ENCODE measurements at places on chromosomes 7 and 10.

- DNase-seq, result no peak
Measured at GRCh38 chr7:98911916-98912315, 33.6 kb downstream of the TRRAP start.

DNA sequence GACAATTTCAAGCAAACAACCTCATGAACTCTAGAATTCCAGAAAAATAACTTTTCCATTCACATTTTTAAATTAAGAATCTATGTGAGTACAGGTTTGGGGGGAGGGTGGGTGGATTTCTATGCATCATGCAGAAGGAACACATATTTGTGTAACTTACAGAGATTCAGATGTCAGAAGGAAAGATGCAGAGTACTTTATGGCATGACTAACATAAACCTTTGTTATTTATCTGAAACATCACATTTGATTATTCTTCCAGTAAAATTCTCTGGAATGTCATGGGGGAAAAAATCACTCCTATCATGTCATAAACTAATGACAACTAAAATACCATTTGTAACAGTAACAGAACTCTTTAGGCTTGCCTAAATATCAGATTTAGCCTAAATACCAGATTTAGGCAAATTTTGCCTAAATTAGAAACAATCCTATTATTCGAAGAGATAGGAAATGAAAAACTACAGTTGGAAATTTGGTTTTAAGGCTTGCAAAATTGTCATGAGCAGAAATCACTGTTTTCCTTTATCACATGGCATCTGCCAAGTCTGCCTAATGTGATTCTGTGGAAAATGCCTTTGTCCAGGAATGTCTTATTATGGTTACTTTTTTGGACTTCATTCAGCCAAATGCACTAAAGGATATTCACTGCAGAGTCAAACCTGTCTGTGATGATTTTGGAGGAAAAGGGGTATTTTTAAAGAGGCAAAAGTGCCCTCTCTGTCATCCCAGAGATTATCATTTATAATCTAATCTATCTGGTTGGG lies 527.7 kb upstream of the CELF2 start:
- no peak for DNase-seq

DNA sequence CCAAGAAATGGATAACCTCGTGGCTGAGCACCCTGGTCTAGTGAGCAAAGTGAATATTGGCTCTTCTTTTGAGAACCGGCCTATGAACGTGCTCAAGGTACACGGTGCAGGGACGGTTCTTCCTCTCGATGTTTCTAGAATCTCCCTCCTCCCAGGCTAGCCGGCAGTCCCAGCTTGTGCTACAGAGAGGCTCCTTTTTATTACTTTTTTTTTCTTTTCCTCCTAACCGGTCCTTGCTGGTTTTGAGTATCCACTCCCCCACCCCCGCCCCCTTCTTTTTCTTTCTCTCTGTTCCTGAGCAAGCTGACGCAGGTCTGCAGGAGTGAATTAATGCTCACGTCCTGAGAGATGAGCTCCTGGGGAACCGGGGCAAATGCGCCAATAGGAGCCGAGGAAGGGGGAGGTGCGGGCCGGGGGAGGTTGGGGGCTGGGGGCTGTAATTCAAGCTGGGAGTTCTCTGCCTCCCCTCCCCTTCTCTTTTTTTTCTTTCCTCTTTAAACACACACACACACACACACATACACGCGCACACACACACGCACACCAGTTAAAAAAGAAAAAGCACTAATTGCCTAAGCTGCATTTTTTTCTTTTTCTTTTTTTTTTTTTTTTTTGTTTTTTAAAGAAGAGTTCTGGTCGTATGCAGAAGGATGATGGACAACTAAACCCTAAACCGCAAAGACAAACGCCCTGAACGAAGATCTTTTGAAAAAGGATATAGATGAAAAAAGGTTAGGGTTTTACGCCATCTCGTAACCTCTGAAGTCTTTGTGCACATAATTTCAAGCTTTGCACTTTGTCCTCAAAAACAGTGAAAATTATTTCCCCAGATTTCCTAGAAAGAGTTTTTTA lies 6.6 kb downstream of the CPA2 start:
- peak; percentile 95 for DNase-seq

DNA sequence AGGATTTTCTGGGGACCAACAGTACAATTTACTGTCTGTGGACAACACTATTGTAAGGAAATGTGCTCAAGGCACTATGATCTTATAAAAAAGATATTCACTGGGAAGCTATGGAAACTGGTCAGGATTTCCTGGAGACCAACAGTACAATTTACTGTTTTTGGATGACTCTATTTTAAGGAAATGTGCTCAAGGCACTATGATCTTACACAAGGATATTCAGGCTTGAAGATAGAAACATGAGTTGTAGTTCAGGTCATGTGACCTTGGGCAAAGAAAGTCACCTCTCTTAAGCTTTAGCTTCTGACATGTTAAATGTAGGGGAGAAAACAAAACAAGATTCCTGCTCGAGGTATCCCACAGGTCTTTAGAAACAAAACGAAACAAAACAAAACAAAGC lies 1.7 kb upstream of the ITPRID1 start:
- DNase-seq, result no peak

- DNase-seq, result no peak
Measured at GRCh38 chr7:71130031-71130679, 1.8 kb upstream of the GALNT17 start.

DNA sequence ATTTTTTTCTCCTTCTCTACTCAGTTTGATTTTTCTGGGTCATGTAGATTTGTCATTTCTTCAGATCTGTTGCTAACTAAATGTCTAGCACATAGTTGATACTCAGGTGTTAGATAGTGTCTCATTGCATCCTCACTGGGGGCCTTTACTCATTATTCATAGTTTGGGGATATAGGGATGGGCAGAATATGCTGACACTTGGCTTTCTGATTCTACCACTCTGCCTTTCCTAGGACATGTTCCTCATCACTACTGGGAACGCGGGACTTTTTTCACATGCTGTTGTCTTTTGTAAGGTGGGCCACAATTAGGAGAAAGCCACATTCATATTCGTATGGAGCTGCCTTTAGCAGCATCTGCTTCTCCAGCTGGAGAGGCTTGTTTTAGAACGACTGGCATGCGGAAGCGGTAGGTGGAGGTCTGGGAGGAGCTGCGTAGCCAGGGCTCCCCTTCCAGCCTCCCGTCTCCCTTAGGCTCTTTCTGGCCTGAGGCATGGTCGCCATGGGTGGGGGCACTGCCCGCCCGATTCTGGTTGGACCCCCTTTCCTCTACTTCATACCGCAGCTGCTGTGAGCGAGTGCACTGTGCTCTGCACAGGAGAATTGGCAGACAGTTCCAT lies 78.8 kb downstream of the SND1 start:
- DNase-seq, result no peak

DNA sequence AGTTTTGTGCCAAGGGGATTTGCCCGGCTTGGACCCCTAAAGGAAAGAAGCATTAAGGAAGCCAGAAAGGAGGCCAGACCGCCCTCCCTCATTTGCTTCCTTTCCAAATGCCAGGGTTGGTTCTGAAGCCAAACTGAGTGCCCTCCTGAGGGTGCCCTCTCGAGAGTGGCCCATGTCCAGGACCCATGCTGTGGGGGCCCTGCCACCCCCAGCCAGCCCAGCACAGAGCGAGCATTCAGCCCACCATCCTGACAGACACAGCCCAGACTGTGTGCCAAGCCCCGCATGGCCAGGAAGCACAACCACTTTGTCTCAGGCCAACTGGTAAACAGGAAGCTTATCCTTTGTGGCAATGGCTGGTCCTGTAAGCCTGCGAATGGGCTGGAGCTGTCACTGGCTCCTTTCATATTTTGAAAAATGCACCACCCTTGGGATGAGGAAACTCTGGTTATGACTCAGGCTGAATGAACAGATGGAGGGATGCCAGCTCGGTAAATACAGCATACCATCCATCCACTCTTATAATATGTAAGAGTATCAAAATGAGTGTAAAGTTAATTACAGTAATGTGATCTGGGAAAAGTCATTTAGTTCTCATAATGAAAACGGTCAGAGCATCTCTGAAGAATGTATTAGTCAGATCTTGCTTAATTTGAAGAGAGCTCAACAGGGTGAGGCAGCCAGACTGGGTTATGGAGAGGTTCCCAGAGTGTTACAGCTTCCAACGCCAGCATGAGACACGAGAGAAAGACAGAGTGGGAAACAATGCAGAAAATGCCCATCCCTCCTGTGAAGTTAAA lies 65.0 kb downstream of the STK17A start:
- no peak for DNase-seq

- DNase-seq, result no peak
Measured at GRCh38 chr10:123997486-123998196, 95.8 kb downstream of the CHST15 start.

GRCh38 chr7:100053215-100053614 lies 3.6 kb downstream of the ZSCAN21 start:
- peak; percentile 26 for DNase-seq

DNA sequence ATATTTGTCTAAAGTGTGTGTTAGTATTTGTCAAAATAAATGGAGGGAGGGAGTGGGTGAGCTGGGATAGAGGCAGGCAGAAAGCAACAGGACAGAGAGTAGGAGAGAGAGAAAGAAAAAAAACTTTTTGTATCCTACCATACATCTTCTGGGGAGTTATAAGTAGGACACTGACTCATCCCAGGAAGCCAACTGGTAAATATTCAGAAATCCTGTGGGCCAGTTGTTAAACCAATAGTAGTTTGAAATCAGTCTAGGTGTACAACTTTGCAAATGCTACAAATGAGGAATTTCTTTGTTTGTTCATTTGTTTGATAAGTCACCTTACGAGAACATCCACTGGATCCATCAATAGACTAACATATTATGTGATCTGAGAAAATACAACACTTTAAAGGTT lies 980.9 kb downstream of the GATA3 start:
- DNase-seq, result no peak

- DNase-seq, result no peak
Measured at GRCh38 chr7:150784120-150784736, 15.9 kb downstream of the TMEM176B start.

DNA sequence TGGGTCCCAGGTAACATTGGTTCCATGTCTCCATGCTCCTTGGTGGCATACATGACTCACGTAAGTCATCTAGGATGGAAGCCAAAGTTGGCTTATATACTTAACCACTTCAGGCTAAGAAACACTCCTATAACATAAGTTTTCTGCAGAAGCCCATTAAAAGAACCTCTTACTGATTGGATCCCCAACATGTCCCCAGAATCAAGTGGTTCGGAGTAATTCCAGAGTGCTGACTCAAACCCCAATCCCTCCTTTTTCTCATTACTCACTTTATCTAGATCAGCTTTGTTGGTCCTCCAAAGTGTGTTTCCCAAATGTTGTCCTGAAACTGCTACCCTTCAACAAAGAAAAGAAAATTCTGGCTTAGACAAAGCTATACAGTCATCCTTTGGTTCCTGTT lies 10.1 kb upstream of the ATOH7 start:
- no peak for DNase-seq

- no peak for DNase-seq
Measured at GRCh38 chr7:47361746-47362215, 220.1 kb downstream of the TNS3 start.

DNA sequence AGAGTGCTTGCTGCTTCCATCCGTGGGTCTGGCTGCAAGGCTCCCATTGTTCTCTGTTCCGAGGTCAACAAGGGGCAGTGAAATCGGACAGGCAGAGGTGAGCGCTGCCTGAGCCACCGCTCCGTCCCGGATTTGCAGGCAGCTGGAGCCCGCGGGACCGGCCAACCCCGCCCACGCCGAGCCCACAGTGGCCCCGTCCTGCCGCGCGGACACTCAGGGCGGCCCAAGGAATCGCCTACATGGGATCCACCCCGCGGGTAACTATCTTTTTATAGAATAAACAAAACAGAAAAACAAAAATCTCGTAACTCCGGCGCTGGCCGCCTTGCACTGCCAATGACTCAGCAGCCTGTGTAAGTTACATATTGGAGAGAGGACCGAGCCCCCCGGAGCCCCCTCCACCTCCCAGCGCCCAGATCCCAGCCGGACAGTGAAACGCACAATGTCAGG lies 1.9 kb downstream of the BNIP3 start:
- DNase-seq, result no peak

DNA sequence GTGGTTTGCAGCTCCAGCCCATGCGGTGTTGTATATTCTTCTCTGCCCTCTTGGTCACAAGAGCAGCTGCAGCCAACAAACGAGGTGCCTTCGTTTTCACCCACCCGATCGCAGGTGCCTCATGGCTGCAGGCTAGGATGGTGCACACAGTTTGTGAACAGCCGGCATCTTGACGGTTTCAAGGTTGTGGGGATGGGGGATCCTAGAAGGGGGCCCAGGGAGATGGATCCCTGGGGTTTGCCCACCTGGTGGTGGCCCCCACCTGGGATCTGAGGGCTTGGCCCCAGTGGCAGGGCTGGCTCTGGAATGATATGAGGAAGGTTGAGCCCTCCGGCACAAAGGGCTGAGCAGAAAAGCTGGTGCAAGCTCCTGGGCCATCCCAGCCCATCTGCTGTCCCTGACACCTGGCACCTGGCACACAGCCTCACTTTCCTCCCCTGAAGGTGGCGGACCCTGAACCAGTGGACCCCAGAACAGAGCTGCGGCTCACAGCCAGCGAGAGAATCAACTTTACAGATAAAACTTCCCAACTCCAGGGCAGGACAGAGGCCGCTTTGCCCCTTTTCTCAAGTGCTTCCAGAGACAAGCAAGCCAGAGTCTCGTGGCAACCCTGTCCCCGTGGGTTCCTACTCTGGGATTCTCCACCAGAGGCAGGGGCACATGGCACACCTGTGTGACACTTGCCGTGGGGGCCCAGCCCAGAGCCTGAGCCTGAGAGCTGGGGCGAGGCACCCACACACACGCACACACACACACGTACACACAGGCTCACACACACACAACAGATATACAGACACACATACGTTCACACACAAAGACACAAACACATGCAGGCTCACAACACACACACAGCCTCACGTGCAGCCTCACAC lies 177.3 kb upstream of the PPP2R2D start:
- no peak for DNase-seq

DNA sequence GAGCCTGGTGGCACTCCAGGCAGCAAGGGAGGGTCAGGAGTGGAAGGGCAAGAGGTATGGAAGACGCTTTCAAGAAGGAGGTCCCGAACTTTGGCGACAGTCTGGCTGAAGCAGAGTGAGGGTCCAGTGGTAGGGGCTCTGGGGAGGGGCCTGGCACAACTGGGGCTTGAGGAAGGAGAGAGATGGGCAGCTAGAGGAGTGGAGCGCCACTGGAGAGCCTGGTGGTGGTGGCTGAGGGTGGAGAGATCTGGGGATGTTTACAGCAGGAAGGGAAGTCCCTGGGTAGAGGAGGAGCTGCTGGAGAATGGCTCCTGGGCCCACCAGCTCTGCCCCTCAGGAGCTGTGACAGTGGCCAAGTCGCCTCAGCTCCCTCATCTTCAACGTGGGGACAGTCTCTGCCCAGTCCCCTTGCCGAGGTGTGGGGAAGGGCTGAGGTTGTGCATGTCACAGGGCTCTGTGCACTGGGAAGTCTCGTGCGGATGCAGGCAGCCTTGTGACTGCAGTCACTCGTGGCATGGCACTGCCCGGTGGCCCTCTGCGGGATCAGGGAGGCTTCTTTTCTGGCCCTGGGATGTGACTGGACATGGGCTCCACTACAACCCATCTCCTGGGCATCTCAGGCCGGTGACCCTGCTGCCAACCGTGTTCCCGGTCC lies 18.5 kb downstream of the UBTD1 start:
- no peak for DNase-seq

GRCh38 chr10:36872702-36873393 lies 252.6 kb upstream of the ANKRD30A start:
- DNase-seq, result no peak
